ENCODE measurements at places on chromosomes 2 and 18. TPM values are rescaled to one million over a fixed set of nuclear protein-coding genes. Genes with fewer than 3 reads are reported as not detected.

Gene TEX44
- total RNA-seq = not detected

Gene SLC4A5
- 2.6 TPM for total RNA-seq

Gene TTC27
- 23.5 TPM for total RNA-seq

Gene HOXD9
- 5.7 TPM for total RNA-seq

Gene SOWAHC
- total RNA-seq = 9.4 TPM

Gene C2orf15
- not detected for total RNA-seq

Gene NCKAP5
- total RNA-seq = 5.7 TPM

Gene FEV
- total RNA-seq = not detected

Gene PGAP1
- total RNA-seq = 24.0 TPM

Gene NYAP2
- total RNA-seq = 0.52 TPM

Gene KRTCAP3
- total RNA-seq = not detected

Gene UGT1A3
- total RNA-seq = not detected

Gene EVA1A
- 6.3 TPM for total RNA-seq

Gene KCNIP3
- total RNA-seq = 2.1 TPM

Gene IL36B
- total RNA-seq = not detected

Gene STRN
- 15.7 TPM for total RNA-seq

Gene CD207
- under 0.01 TPM for total RNA-seq

Gene SUMO1
- 65.2 TPM for total RNA-seq

Gene HES6
- 7.8 TPM for total RNA-seq

Gene LRRTM4
- total RNA-seq = 1.6 TPM

Gene EFR3B
- 4.7 TPM for total RNA-seq

Gene DAW1
- not detected for total RNA-seq

Gene MRO
- 3.1 TPM for total RNA-seq

Gene CD302
- total RNA-seq = 9.9 TPM

Gene LIMS4
- 1.0 TPM for total RNA-seq

Gene CABLES1
- total RNA-seq = 4.7 TPM

Gene MBP
- 22.4 TPM for total RNA-seq

Gene HRH4
- not detected for total RNA-seq

Gene SPATA3
- total RNA-seq = not detected

Gene CHAC2
- 1.6 TPM for total RNA-seq

Gene PTPRM
- total RNA-seq = 68.9 TPM
